OCI-M1 (cell line): ENCODE measurements at places on chromosomes 6 and 20.
A peak's percentile ranks its signal among the peaks of the same experiment; 100 is the strongest.

DNA sequence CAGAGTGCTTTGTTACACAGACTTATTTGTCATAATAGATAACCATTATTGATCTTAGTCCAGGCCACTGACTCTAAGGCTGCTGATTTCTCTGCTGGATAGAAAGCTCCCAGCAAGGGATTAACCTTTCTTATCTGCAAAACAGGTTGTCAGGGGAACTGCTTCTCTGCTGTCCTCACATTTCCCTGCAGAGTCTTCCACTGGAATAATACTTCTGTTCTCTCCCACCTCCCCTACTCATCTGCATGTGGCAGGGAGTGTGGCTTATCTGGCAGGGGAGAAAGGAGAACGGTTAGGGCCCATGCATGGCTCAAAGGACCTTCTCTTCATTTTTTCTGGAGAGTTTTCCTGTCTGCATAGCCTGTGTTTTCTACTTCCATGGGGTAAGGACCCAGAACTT is 86.2 kb downstream of the LAMP5 start:
- DNase-seq: no peak

- no peak for DNase-seq
These were observed 333.9 kb downstream of the TBC1D32 start for GRCh38 chr6:121000381-121000780.

DNA sequence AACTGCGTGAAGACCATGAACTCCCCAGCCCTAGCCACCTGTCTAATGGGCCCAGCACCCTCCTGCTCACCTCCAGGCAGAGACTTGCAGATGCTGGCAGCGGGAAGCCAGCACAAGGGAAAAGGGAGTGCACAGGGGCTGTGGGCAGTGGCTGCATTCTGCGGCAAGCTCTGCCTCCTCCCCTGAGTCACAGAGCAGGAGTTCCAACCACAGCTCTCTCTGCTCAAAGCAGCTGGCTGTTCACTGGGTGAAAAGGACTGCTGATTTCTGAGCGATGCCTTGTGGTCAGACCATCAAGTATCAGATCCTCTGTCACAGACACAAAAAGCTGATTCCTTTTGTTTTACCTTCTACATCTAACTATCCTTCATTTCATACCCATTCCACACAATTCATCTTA is 10.5 kb downstream of the NKX2-2 start:
- DNase-seq: peak; percentile 55

GRCh38 chr6:77674211-77674610 is 21.4 kb downstream of the MEI4 start:
- no peak for DNase-seq

GRCh38 chr6:87600576-87600975 is 10.6 kb downstream of the ORC3 start:
- no peak for DNase-seq

- no peak for DNase-seq
These were observed 92.5 kb downstream of the B3GAT2 start for GRCh38 chr6:70864401-70864800.

- DNase-seq: no peak
These were observed 1.8 kb upstream of the CCN2 start for GRCh38 chr6:131952886-131953509.

GRCh38 chr6:114284281-114284680 is 58.5 kb downstream of the HS3ST5 start:
- no peak for DNase-seq

GRCh38 chr6:37283268-37283667 is 25.3 kb upstream of the TMEM217 start:
- no peak for DNase-seq

DNA sequence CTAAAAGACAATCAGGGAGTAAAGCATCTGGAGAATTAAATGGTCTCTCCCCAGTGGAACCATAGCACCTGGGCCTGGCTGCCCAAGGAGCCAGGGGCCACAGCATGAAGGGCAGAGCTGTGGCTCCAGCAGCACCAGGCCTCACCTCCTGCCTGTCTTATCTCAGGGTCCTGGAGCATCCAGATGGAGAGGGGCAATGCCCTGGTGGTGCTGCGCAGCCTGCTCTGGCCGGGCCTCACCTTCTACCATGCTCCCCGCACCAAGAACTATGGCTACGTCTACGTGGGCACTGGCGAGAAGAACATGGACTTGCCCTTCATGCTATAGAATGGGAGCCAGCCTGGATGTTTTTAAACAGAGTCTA is 17.0 kb downstream of the MRPS18A start:
- no peak for DNase-seq

GRCh38 chr6:169398342-169399105 is 144.9 kb upstream of the THBS2 start:
- no peak for DNase-seq

DNA sequence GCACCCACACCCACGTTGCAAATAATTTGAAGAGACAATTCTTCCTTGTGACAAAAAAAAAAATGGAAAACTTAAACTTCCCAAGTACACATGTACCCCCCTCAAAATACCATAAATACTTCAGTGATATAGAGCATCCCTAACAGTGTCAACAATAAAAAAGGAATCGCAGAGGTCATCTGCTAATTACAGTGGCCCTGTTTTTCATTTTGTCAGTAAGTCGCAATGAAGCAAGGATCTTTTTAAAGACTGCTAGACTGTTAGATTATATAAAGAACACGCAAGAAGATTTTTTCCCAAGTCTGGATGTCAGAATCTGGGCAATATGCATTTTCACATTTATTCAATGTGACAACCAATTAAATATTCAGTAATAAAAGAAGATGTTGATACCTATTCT is 93.9 kb downstream of the EPB41L2 start:
- no peak for DNase-seq

DNA sequence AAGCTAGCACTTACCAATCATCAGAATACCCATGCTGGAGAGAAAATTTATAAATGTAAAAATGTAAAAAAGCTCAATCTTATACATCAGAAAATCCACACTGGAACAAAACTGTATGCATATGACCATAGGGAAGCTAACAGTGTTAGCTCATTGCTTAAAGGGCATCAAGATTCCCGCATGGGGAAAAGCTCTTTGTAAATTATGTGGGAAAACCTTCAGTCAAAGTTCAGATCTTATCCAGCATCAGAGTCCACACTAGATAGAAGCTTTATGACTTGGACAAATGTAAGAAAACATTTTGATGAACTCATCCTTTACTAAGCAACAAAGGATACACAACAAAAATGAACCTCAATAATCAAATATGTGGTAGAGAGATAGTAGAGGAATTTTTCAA is 34.7 kb downstream of the ZKSCAN8 start:
- DNase-seq: no peak

GRCh38 chr20:62999580-62999979 is 7.2 kb downstream of the BHLHE23 start:
- no peak for DNase-seq

GRCh38 chr6:108944071-108944470 is 95.8 kb downstream of the ARMC2 start:
- peak; percentile 14 for DNase-seq

GRCh38 chr6:7058250-7058923 is 49.4 kb upstream of the RREB1 start:
- peak; percentile 83 for DNase-seq

GRCh38 chr6:164097551-164098398 is 683.3 kb downstream of the QKI start:
- peak; percentile 74 for DNase-seq

DNA sequence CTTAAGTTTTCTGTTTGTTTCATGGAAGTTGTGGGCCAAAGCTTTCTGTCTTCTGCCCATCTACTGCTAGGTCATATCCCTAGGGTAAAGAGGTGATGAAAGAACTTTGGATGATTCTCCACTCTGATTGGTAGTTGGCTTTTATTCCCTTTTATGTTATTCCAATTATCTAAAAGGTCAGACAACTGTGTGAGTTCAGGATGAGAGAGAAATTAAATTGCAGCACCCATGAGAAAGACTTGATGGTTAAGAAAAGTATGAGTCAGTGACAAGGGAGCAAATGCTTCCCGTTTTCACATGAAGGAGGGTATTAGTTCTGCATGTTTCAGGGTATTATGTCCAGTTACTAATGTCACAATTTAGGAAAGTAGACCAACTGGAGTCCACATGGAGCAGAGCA is 136.3 kb downstream of the CD109 start:
- DNase-seq: no peak

DNA sequence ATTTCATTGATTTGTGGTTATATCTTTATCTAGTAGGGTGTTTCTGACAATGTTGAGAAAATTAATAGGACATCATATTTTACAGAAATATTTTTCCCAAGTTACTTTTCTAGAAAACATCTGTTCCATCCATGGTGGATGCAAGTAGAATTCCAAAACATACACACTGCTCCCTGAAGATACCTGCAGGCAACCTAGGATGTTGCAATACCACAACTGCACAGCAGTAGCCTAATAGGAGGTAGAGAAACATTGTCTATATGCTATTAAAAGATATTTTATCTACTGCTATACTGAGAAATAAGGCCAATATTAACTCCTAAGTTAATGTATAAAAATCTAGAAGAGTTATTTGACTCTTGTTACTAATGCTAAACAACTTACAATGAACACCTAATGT is 6.8 kb downstream of the ILRUN start:
- DNase-seq: no peak

- no peak for DNase-seq
These were observed 677.6 kb downstream of the KIF16B start for GRCh38 chr20:15895560-15896084.

GRCh38 chr6:30847421-30847970 is 36.8 kb upstream of the DDR1 start:
- DNase-seq: no peak

DNA sequence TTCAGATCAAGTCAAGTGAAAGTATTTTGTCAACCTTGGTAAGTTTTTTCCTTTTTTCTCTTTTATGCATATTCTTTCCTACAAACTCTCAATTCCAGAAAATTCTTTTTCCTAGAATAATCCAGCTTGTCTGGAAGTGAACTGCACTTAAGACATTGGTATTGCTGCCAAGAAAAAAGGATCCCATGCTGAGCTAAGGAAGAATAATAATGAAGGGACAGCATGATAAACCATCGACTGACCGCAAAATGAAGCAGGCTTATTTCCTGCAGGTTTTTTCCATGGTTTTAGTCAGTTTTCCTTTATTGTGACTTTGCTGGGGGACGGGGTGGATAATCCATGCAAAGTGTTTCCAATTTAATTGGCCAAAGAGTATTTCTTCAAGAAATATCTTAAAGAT is 857.6 kb upstream of the SLC35B3 start:
- no peak for DNase-seq

- DNase-seq: peak; percentile 47
These were observed 125.6 kb downstream of the CARMIL1 start for GRCh38 chr6:25404693-25405169.

- DNase-seq: no peak
These were observed 20.3 kb downstream of the OR2B6 start for GRCh38 chr6:27977387-27977786.

- DNase-seq: no peak
These were observed 99.2 kb downstream of the LCA5 start for GRCh38 chr6:79438030-79438429.

DNA sequence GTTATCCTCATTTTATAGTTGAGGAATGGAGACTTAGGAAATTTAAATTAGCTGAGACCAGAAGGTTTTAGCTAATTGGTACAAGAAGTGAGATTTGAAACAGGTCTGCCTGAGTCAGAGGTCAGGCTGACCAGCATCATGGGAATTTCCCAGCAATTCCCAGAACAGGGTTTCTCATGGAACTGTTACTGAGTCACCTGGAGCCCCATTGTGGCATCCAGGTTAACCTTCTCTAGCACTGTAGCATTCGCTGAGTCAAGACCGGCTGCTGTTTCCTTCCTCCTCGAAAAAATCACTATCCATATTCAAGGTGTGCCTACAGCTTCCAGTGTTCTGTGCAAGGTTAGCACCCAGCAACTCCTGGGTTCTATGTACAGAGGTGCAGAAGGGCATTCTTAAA is 238.0 kb upstream of the MAN1A1 start:
- no peak for DNase-seq

DNA sequence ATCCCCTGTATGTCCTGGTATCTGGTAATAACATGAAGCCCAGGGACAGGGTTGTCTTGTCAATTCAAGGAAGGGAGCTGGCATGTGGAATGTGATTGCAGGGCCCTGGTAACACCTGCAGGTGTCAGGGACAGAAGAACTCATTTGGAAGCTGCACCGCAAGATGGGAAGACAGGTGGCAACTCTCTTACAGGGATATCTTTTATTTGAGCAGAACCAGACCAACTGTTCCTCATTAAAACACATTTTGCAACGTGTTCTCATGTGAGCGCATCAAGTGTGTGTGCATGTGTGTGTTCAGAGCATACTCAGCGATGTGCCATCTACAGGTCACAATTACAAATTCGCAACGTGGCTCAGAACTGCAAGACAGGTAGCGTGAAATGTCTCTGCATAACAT is 370.9 kb upstream of the SOX4 start:
- no peak for DNase-seq

DNA sequence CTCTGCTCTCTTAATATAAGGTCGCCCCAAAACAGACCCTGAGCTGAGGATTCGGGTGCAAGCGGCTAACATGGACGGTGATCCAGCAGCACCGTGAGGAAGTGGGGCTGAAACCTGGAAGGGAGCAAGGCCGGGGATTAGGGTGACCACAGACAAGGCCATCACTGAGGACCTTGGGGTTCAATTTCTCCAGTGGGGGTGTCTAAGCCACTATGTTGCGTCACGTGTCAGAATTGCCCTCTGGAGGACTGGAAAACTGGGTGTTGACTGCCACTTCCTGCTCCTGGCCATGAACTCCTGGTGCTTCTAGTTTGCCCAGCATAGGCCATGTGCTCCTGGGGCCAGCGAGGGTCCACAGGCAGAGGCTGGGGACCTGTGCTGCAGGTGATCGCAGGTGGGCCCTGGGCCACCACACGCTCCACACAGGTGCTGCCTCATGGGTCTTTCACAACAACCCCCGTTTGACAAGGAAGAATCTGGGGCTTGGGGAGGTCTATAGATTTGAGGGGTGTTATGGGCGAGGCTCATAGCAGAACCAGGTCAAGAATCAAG is 101.9 kb downstream of the CDH26 start:
- no peak for DNase-seq

DNA sequence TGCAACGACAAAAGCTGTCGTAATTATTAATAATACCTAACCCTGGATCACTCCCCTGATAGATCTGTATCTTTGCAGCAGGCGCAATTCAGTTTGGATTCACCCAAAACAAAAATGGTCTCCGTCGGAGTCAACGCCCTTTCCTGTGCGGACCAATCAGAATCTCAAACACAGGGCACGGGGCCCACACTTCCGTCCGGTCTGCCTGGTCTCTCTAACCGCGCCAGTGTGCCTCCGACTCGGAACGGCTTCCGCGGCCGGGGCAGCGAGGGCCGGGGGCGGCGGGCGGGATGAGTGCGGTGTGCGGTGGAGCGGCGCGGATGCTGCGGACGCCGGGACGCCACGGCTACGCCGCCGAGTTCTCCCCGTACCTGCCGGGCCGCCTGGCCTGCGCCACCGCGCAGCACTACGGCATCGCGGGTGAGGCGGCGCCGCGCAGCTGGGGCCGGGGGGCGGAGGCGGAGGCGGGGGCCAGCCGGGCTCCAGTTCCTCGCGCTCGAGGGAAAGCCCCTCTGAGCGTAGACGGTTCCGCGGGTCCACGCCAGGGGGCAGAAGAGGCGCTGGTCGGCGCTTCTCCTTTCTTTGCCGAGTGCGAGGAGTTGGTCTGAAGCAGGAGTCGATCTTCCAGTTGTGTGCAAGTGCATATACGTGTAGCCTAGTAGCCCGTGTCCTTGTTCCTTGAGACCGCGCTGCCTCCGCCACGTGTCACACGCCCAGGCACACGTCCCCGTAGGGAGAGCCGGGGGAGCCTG is at the start of gene PEX7:
TSS of gene PEX7 (plus strand) at position 217 of the 752 bp plus-strand sequence. CDS start at position 291, 74 bp downstream.
- DNase-seq: peak; percentile 96
